ENCODE measurements at places on chromosomes 12 and 14. TPM values are rescaled to one million over a fixed set of nuclear protein-coding genes. Genes with fewer than 3 reads are reported as not detected.

SIX4 gene
- total RNA-seq, result 15.8 TPM

CACNA1C gene
- 0.16 TPM for total RNA-seq

ZBTB39 gene
- total RNA-seq, result 4.9 TPM

CTSG gene
- not detected for total RNA-seq

TGM1 gene
- total RNA-seq, result 0.89 TPM

TMEM63C gene
- 1.8 TPM for total RNA-seq

CD163 gene
- not detected for total RNA-seq

KCNA5 gene
- total RNA-seq, result under 0.01 TPM

OR6C2 gene
- not detected for total RNA-seq

CLMN gene
- total RNA-seq, result 5.3 TPM

MAP4K5 gene
- 73.3 TPM for total RNA-seq

LRP1-AS gene
- total RNA-seq, result not detected

KRT83 gene
- total RNA-seq, result not detected

IFNG-AS1 gene
- not detected for total RNA-seq

APOF gene
- total RNA-seq, result not detected

DAO gene
- total RNA-seq, result not detected

CLEC14A gene
- 0.49 TPM for total RNA-seq

ZDHHC22 gene
- not detected for total RNA-seq

GRIN2B gene
- not detected for total RNA-seq

LMO3 gene
- total RNA-seq, result not detected

CNTN1 gene
- total RNA-seq, result 2.4 TPM

HOXC13 gene
- not detected for total RNA-seq

AKAP5 gene
- 7.0 TPM for total RNA-seq

ERBB3 gene
- 2.3 TPM for total RNA-seq

ST8SIA1 gene
- 0.13 TPM for total RNA-seq

RERG gene
- 5.7 TPM for total RNA-seq

CLEC7A gene
- total RNA-seq, result not detected

NEMF gene
- total RNA-seq, result 21.3 TPM
